ENCODE measurements at places on chromosomes 3 and 15. TPM values are rescaled to one million over a fixed set of nuclear protein-coding genes. Genes with fewer than 3 reads are reported as not detected.

DNA sequence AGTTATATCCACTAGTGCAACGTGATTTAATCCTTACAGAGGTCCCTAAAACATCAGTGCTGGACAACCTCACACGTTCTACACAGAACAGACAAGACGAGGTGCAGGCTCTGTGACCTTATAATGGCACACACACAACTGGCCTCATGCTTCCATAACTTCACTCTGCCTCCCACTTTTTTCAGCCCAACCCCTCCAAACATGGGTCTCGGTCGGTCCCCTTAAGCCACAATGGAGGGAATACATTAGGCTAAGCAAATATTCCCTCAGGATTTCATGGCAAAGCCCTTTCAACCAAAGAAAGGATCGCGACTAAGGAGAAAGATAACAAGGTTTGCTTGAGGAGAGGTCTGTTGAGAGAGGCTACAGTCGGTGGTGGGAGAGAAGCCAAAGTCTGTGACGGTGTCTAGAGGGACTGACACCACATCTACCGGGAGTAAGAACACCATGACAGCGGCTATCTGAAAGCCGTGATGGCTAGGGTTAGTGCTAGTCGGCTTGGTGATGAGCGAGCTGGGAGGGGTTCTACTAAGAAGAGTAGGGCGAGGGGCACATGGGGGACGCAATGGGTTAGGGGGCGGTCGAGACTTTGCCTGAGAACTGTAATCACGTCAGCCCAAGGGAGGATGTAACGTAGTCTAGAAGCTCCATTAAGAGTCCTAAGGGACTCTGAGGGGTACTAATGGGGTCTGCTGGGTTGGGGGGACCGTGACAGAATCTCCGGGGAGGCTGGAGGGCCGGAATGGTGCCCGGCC lies 1.0 kb downstream of the MYO9A start:
- DNase-seq, result no peak

- DNase-seq, result no peak
Observed at GRCh38 chr15:78319588-78319987, 20.2 kb upstream of the SKIC8 start.

GRCh38 chr3:171350364-171350763 lies 109.8 kb downstream of the TNIK start:
- no peak for DNase-seq

DNA sequence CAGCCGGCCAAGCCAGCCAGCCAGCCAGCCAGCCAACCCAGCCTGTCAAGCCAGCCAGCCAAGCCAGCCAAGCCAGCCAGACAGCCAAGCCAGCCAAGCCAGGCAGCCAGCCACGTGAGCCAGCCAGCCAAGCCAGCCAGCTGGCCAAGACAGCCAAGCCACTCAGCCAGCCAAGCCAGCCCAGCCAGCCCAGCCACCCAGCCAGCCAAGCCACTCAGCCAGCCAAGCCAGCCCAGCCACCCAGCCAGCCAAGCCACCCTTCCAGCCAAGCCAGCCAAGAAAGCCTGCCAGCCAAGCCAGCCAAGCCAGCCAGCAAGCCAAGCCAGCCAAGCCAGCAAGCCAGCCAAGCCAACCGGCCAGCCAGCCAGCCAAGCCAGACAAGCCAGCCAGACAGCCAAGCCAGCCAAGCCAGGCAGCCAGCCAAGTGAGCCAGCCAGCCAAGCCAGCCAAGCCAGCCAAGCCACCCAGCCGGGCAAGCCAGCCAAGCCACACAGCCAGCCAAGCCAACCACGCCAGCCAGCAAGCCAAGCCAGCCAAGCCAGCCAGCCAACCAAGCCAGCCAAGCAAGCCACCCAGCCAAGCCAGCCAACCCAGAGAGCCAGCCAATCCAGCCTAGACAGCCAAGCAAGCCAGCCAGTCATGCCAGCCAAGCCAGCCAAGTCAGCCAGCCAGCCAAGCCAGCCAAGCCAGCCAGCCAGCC lies 199.5 kb downstream of the GOLGA6L6 start:
- no peak for DNase-seq

- DNase-seq, result no peak
Observed at GRCh38 chr3:41293169-41293681, 93.9 kb downstream of the CTNNB1 start.

- no peak for DNase-seq
Observed at GRCh38 chr15:40357246-40357645, 773 bp upstream of the DISP2 start.

- DNase-seq, result no peak
Observed at GRCh38 chr3:187985647-187986046, 168.3 kb upstream of the LPP start.

GRCh38 chr15:90039996-90040395 lies 38.9 kb downstream of the ZNF710 start:
- DNase-seq, result no peak

- no peak for DNase-seq
Observed at GRCh38 chr3:16252988-16253387, 11.8 kb downstream of the DPH3 start.

DNA sequence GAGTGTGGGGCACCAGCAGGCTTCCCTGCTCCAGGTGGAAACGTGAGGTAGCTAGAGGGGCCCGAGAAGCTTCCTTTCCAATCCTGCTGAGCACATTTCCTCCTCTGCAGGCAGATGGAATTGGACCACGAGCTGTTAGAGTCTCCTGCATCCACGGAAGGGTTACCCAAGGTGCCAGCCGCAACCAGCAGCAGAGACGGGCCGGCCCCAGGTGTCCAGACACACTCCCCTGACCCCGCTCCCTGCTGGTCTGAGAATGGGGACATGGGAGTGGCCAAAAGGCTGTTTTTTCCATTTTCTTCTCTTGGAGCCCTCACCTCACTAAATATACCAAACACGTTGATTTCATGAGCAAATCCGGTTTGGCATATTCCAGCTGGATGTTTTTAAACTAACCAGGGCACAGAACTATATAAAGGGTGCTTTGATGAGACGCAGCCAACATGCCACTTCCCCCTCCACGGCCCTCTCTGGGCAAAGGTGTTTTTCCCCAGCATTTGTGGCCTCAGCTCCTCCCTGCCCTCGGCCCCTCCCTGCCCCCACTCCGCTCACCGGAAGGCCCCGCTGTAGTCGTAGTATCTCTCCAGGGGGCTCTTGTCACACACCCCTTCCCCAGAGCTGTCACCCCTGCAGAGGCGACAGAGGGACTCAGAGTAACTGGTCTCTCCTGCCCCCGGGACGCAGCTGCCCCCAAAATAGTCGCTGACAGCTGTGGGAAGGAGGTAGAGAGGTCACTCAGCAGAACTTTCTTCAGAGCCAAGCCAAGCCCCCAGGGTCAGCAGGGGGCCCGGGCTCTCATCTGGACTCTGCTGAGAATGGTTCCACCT lies 7.0 kb downstream of the MELTF start:
- DNase-seq, result no peak

DNA sequence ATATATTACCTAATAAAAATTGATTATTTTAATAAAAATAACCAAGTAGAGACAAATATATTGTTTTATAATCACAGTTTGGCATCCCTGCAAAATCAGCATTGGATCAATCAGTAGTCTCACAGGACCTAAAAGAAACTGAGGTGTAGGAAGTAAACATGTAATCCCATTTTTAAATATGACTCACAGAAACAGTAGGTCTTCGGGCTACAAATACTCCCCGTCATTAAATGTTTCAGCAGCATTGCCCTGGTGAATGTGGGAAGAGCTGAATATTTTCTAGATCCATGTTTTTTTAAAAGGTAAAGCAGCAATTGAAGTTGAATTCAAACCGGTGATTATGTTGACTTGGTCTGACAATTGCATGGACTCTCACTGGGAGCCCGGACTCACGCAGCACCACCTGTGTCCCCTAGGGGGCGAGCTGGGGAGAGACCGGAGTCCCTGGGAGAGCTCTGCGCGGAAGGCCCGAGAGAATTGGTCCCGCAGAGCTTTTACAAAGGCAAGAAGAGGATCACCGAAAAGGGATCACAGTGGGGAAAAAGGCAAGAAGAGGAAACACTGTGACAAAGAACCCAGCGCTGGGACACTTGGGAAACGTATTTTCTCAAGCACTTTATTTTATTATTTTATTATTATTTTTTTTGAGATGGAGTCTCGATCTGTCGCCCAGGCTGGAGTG lies 17.2 kb upstream of the USP3 start:
- no peak for DNase-seq

GRCh38 chr3:72846166-72846565 lies 2.1 kb downstream of the SHQ1 start:
- DNase-seq, result no peak

GRCh38 chr3:100335434-100335833 lies 877 bp downstream of the NIT2 start:
- DNase-seq, result no peak

- DNase-seq, result no peak
Observed at GRCh38 chr15:55422089-55422488, 13.8 kb downstream of the PIERCE2 start.

DNA sequence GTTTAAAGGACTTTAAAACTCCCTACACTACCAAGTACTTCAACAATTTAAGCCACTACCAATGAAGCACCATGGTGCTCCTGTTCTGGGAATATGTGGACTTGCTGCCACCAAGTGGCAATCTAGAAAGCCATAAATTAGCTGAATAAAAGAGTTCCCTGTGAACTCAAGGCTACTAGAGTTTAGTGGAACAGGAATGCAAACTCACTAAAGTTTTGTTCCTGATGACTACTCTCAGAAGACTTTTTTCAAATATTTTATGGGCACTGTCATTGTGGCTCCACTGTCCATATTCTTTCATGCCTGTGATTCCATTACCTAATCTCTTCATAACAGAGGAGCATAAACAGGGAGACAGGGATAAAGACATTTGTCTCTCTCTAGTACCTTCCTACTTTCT lies 63.9 kb downstream of the TMCC1 start:
- DNase-seq, result no peak

DNA sequence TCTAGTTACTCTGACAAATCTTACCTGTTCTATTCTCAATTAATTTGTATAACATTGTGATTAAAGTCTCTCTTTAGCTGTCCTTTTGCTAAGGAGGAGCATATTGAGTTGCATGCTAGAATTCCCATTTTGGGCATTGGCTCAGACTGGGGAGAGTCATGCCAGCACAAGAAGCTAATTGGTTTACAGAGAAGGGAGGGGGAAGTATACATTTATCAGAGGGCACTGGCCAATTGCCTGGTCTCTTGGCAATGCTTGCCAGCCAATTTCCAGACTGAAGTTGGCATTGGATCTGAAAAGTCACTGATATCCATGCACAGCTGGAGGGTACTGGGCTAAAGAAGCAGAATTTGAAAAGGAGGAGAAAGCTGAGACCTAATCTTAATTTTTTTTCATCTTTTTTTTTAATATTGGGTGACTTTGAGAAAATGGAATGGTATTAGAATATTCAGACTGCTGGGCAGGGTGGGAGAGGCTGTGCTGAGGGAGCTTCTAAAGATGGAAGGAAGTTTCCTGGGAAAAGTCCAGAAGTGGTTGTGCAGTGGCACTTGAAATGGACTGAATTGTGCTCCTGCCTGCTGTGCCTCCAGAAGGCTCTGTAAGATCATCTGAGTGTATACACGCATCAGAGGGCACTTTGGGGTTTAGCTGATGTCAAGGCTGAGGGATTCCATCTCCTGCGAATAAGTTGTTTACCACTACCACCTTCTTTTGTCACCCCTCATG lies 365.2 kb upstream of the DPH6 start:
- DNase-seq, result no peak

DNA sequence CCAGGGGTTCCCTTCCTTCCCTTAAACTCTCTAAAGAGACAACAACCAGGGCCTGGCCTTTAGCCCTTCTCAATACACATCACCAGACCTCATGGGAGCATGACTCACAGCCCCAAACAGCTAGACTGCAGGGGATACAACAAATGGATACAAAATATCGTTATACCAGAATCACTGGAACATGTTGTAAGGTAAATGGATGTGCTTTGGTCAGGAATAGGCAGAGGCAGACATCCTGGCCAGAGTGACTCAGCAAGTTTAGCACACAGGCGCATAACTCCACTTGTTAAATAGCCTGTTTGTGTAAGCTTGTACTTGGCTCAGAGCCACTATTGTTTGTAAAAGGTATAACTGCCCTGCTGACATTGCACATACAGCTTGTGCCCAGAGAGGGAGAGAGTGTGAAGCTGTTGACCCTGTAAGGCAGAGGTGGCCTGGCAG lies 18.3 kb downstream of the TMED3 start:
- no peak for DNase-seq

- no peak for DNase-seq
Observed at GRCh38 chr3:129211772-129212171, 28.1 kb upstream of the CNBP start.

DNA sequence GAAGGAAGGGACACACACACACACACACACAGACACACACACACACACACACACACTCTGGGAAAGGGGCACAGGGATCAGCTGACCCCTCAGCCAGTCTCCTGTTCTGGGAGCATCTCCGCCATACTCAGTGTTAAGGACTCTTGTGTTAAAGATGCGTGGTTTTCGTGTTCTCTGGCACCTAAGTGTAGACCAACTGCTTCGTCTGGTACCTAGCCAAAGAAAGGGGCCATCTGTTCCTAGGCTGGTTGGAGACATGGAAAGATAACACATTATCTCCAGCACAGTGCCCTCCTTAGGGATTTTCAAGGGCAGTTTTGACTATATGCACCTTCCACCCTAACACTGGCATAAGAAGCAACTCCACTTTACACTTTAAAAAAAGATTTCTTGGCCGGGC lies 65.1 kb downstream of the EPHB1 start:
- DNase-seq, result no peak

Gene RARB
- not detected for polyA plus RNA-seq

Gene SEMA5B
- polyA plus RNA-seq, result not detected

Gene ST3GAL6
- polyA plus RNA-seq, result 37.1 TPM

Gene PLSCR2
- polyA plus RNA-seq, result not detected

Gene GHSR
- polyA plus RNA-seq, result not detected

Gene COL6A5
- polyA plus RNA-seq, result not detected

Gene CHRM5
- polyA plus RNA-seq, result not detected

Gene DZIP1L
- polyA plus RNA-seq, result not detected

Gene PLS1
- 1.4 TPM for polyA plus RNA-seq

Gene GTF2E1
- polyA plus RNA-seq, result 13.5 TPM

Data from GM12878 (cell line).